ENCODE measurements at places on chromosomes 5 and 9.

DNA sequence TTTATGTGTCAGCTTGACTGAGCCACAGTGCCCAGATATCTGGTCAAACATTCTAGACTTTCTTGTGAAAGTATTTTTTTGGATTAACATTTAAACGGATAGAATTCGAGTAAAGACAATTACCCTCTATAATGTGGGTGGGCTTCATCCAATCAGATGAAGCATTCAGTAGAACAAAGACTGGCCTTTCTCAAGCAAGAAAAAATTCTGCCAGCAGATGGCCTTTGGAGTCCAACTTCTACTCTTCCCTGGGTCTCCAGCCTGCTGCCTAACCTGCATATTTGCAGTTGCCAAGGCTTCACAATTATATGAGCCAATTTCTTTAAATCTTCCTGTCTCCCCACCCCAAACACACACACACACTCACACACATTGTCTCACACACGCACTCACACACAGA lies 86.4 kb downstream of the MED10 start:
- no peak for DNase-seq

DNA sequence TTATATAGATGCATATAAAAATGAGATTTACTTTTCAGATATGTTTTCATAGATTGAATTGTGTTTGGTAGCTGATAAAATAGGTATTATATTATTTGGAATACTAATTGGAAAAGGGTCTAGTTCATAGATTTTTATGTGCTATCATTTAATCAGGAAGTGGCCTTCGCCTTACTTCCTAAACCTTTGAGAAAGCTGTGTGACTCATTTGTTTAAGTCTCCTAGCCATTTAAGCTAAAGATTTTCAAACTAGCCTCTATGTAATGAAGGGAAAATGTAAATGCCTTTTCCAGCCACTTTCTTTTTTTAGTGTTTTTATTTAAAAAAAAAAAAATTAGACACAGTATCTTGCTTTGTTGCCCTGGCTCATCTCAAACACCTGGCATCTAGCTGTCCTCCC lies 97.5 kb downstream of the DMXL1 start:
- DNase-seq = no peak

GRCh38 chr5:3237276-3237868 lies 358.3 kb upstream of the IRX1 start:
- no peak for DNase-seq

GRCh38 chr5:72908664-72909063 lies 47.2 kb upstream of the FCHO2 start:
- DNase-seq = no peak

DNA sequence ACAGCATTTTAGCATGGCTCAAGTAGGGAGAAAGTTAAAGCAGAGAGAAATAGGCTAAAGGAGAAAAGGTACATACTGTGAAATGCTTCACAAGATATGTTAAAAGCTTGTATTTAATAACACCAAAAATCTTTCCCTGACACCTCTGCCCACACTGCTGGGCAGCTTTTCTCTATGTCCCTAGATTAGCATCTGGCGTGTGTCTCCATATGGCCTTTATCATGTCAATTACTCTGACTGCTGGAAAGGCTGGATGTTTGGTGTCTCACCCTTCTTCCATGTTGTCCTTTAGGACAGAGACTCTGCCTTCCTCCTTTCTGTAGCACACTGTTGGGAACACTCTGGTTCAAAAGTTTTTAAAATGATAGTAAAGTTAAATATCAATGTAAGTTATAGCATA lies 122.5 kb downstream of the OXCT1 start:
- no peak for DNase-seq

DNA sequence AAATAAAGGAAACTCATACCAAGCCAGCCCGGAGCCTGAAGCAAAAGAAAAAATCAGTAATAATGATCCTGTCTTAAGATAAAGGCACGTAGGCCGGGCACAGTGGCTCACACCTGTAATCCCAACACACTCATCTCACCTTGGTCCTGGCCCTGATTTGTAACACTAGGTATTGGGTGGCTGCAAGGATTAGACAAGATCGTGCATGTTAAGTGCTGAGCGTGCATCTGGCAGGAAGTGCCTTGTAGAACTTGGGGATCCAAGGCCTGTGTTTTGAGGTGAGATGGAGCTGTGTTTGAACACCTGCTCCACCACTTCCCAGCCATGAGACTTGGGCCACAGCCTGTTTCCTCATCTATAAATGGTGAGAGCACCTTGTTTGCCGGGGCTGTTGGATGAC lies 41.5 kb downstream of the SPRY4 start:
- DNase-seq = no peak

DNA sequence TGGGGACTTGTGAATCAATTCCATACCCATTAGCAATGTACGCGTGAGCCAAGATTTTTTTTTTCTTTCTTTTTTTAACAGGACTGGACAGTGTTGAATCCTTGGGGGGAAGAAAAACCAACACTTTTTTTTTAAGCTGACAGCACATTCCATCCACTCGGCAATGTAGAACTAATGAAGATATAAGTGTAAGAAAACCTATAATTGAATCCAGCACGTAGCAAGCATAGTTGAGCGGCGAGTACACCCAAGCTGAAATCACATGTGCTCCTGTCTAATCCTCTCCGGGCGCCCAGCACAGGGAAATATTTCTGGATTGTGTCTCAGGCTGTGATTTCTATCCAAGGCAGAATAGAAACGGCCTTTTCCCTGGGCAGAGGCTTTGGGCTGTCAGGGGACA lies 118.2 kb downstream of the BOD1 start:
- DNase-seq = no peak
